Dermis microvascular lymphatic vessel endothelial cell (primary cell): ENCODE measurements at places on chromosomes 1 and 21.

GRCh38 chr1:211814313-211814712, 16.2 kb downstream of the LPGAT1 start:
- no peak for DNase-seq

- no peak for DNase-seq
Observed at GRCh38 chr1:224014330-224014649, 99.6 kb upstream of the FBXO28 start.

DNA sequence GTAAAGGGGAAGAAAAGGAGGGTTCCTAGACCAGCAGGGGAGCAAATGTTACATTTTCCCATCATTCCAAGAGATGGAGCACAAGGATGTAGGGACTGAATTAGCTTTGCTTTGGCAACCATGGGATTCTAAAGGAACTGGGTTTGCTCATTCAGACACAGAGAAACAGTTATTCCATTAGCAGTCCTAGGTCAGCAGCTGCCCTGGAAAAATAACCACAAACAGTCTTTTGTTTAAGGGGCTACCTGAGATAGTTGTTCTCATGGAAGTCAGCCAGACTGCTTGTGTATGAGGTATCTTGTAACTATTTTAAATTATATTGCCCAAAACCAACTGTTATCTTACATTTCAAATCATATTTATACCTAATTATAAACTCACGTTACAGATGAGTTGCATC, 58.4 kb upstream of the VCAM1 start:
- DNase-seq, result no peak

GRCh38 chr1:10319750-10320149, 79.1 kb upstream of the PGD start:
- DNase-seq, result no peak

- no peak for DNase-seq
Observed at GRCh38 chr1:95558791-95559190, 324.8 kb downstream of the RWDD3 start.

- no peak for DNase-seq
Observed at GRCh38 chr1:245019910-245020486, 134.8 kb upstream of the KIF26B start.

DNA sequence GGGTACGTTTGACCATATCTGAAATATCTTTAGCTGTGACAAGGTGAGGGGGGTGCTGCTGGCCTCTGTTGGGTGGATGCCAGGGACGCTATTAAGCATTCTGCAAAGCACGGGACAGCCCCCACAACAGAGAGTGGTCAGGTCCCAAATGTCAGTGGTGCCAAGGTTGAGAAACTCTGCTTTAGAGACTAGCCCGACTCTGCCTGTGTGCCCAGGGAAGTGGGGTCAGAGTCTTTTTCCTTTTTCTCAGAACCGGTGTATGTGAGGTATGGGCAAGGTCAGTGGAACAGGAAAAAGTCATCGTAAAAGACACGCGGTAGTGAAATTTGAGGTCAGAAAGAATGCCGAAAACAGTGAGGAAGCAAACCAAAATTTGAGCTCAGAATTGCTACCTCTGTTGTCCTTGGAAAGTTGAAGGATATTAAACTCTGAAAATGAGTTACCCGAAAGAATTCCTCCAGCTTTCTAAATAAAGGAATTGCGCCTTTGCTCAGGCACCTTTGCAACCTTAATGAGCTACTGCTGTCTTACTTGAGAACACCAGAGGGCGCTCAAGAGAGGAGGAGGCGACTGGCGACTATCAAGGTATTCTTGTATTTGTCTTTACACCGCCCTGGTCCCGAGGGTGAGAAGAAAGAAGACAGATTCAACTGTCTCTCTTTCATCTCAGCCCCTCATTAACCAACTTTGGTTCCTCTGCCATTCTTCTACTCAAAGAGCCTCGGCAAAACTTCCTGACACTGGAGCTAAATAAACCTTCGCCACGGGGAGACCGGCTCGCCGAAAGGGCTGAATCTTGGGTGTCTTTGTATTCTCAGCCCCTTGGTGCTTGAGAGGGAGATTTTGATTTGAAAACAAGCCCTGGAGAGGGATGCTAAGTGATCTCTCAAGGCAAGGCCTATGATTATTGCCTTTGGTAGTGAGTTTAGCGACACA, 85.4 kb upstream of the OLIG2 start:
- DNase-seq, result peak; percentile 58

- no peak for DNase-seq
Observed at GRCh38 chr1:27883536-27883935, 11.2 kb downstream of the THEMIS2 start.

- no peak for DNase-seq
Observed at GRCh38 chr1:34315974-34316373, 139.3 kb downstream of the C1orf94 start.

GRCh38 chr1:91609551-91609950, 108.9 kb downstream of the CDC7 start:
- DNase-seq, result no peak

GRCh38 chr1:53070621-53071020, 8.6 kb downstream of the PODN start:
- no peak for DNase-seq

DNA sequence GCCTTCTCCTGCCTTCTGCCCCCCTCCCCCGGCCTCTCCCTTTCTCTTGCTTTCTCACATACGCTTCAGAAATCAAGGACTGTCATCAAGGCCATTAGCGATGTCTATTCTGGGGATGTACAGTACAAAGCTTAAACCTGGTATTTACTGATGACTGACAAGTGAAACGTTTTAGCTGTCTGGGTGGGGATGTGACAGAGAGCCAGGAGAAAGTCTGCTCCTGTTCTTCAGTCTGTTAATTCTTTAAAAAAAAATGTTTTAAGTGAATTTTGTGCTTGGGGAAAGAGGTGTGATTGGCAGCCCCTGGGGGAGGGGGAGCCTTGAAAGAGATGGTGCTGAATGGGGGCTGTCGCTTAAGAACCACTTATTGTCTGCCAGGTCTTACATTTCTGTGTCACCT, 283.0 kb upstream of the PLXNA2 start:
- DNase-seq, result no peak

GRCh38 chr1:164838786-164839185, 279.8 kb downstream of the PBX1 start:
- no peak for DNase-seq

DNA sequence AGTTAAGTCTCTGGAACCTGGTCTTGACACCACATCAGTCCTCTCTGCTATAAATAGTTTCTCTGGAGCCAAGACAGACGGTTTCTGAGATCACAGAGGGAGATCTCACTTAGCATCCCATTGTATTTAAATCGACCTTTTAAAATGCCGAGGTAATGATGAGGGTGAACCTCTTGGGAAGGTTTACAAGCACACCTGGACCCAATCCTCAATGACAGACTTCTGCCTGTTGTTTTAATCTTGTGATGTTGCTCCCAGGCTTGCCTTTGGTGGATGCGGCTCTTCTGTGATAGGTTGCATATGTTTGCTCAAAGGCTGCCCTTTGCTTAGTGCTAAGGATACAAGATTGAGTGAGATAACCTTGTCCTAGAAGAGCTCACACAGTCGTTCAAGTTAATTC, 104.6 kb upstream of the L1TD1 start:
- no peak for DNase-seq

DNA sequence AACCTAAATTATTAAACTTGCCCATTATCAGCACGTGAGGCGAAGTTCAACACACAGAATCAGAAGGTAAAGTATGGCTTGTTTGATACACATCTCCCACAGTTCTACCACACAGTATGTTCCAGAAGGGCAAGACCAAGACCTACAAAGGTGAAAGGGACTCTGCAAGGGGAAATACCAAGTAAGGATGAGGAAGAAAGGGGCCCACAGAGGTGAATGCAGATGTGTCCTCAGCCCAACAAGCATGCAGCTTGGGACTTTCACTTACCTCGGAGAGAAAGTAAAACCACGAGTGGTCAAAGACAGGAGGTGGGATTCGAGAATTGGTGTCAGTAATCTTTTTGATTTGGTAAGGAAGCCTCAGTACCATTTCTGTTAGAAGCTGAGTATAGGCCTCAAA, 85.8 kb downstream of the UBR4 start:
- no peak for DNase-seq

GRCh38 chr1:178944729-178945128, 73.9 kb upstream of the ANGPTL1 start:
- no peak for DNase-seq

DNA sequence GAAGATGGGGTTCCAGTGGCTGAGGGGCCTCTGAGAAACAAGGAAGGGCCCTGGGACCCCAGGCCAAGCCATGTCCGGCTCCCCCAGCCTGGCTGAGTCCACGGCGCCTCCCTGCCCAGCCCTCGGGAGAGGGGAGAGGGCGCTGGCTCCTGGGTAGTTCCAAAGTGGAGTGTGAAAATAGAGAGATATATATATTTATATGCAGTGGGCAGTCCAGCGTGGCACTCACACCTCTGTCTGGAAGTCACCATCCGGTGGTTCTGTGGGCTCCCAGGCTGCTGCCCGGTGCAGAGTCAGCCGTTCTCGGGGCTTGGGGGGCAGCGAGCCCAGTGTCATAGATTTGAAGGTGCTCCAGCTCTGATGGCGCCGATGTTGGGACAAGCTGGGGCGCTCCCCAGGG, 23.4 kb upstream of the COL16A1 start:
- no peak for DNase-seq

GRCh38 chr1:158830074-158830677, 975 bp upstream of the MNDA start:
- no peak for DNase-seq

GRCh38 chr1:24301785-24302175, 17.4 kb upstream of the GRHL3 start:
- no peak for DNase-seq

DNA sequence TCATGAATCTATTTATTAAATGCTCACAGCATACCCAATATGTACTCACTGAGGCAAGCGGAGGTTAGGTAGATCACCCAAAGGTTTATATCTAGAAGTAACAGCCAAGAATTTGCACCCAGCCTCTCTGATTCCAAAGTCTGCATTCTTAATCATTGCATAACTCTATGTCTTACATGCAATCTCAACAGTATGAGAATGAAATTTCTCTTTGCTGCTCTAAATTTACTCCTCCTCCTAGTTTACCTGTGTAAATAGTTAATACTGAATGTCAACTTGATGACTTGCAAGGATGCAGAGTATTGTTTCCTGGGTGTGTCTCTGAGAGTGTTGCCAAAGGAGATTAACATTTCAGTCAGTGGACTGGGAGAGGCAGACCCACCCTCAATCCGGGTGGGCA, 840.6 kb downstream of the BRINP3 start:
- DNase-seq, result no peak

DNA sequence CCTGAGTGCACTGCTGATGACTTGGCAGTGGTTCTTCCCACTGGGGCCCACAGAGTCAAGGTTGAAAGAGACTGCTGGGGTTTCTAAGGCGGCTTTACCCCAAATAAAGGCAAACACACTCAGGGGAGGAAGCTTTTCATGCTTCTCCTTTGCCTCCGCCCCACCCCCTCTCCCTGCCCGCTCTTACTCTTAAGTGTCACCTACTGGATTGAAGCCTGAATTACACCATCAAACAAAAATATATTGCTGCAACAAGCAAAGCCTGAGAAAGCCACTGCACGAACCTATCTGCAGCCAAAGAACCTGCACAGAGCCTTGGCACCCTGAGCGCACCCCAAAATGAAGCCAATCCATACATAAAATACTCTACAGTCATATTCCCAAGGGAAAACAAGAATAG, 63.1 kb downstream of the PTGFR start:
- peak; percentile 19 for DNase-seq

- DNase-seq, result no peak
Observed at GRCh38 chr1:208205216-208206013, 38.8 kb downstream of the PLXNA2 start.

DNA sequence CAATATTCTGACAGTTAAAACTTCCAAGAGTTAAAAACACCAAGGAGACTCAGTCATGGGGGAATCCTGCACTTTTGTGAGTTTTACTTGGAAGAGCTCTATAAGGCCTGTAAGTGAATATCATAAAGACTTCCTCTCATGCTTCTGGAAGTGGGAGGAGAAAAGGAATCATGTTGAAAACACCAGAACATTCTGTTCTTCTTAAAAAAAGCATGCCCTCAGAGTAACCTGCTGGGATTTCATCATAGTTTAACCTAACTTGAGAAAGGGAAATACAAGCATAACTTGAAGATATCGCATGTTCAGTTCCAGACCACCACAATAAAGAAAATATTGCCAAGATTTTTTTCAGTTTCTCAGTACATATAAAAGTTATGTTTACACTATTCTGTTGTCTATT, 51.9 kb downstream of the COL11A1 start:
- no peak for DNase-seq

- DNase-seq, result no peak
Observed at GRCh38 chr1:84492726-84493125, 13.5 kb upstream of the SPATA1 start.

GRCh38 chr1:113434874-113435175, 44.5 kb downstream of the MAGI3 start:
- DNase-seq, result no peak

- DNase-seq, result no peak
Observed at GRCh38 chr1:19940486-19941205, 17.2 kb upstream of the PLA2G2E start.

- DNase-seq, result peak; percentile 65
Observed at GRCh38 chr21:41133874-41134522, 34.0 kb upstream of the BACE2 start.

DNA sequence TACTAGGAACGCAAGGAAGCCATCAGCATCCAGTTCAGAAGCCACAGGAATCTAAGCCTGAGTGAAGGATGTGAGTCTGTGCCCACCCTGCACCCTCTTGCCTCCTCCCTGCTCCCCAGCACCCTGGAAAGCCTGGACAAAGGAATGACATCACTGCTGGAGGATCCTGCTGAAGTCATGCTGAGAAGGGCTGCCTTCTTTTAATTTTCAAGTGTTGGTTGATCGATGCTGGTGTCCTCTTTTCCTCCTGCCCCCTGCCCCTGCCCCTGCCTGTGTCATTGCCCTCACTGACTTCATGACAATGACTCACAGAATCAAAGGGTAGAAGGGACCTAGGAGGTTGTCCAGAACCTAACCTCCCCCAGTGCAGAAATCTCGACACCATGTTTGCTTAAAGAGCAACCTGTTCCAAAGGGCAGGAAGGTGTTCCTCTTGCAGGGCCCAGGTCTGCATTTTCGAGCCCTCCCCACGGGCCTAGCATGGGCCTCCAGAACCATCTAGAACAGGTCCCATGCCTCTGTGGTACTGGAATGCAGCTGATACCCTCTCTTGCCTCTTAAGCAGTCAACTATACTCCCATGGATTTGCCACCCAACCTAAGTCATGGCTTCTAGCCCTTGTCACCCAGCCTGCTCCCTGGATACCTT, 9.6 kb downstream of the DHRS3 start:
- DNase-seq, result no peak

GRCh38 chr1:44822981-44823451, 14.7 kb downstream of the BTBD19 start:
- no peak for DNase-seq
